Activated CD4-positive, alpha-beta T cell treated with anti-CD3 and anti-CD28 coated beads, Interleukin-2, amount 10 ng/mL, durations not matched to agents 7 days and 5 days (primary cell): ENCODE measurements at places on chromosomes 13 and 19. TPM values are rescaled to one million over a fixed set of nuclear protein-coding genes. Genes with fewer than 3 reads are reported as not detected.
A peak's percentile ranks its signal among the peaks of the same experiment; 100 is the strongest.

DNA sequence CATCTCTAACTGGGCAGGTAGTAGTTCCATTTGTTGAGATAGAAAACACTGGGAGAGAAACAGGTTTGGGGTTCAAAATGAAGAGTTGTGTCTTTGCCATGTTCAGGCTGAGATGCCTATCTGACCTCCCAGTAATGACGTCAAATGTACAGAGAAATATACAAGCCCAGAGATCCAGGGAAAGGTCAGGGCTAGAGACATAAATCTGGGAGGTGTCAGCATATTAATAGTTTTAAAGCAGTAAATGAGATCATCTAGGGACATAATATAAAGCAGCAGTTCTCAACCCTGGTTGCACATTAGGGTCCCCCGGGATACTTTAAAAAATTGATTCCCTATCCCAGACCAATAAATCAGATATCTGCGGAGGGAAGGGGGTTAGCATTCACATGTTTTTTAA, 501.5 kb downstream of the UQCRFS1 start:
- H3K4me1 ChIP-seq = no peaks in the 10 kb centered on the region
- no peak overlapping the region for H3K27ac ChIP-seq
- no peak for DNase-seq
- H3K36me3 ChIP-seq = no peaks in the 10 kb centered on the region

Gene OSCAR
- total RNA-seq = 0.15 TPM

GRCh38 chr19:47176627-47177090, 46.0 kb downstream of the SAE1 start:
- H3K4me3 ChIP-seq = peak overlapping the region; percentile 44
- peaks cover 62% of the 10 kb centered on the region for H3K36me3 ChIP-seq
- DNase-seq = peak; percentile 59
- H3K27me3 ChIP-seq = no peaks in the 10 kb centered on the region

GRCh38 chr13:43835701-43836100, 43.8 kb downstream of the CCDC122 start:
- H3K4me3 ChIP-seq = no peak overlapping the region
- H3K27me3 ChIP-seq = peaks cover 7% of the 10 kb centered on the region
- H3K27ac ChIP-seq = no peak overlapping the region
- DNase-seq = no peak
- H3K36me3 ChIP-seq = no peaks in the 10 kb centered on the region

DNA sequence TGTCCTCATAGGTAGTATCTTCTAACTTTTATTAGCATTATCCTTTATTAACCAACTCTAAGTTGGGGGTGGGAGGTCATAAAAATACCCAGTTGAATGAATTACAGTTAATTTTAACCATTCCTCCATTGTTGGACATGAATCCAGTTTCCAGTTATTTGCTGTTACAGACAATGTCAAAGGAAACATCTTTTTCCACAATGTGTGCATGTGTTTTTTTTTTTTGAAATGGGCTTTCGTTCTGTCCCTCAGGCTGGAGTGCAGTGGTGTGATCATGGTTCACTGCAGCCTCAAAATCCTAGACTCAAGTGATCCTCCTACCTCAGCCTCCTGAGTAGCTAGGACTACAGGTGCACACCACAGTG, 32.0 kb downstream of the KLF5 start:
- no peak overlapping the region for H3K27ac ChIP-seq
- H3K27me3 ChIP-seq = no peaks in the 10 kb centered on the region
- no peak for DNase-seq
- H3K36me3 ChIP-seq = no peaks in the 10 kb centered on the region

Gene GSX1
- not detected for total RNA-seq

- H3K4me3 ChIP-seq = no peak overlapping the region
- peaks cover 4% of the 10 kb centered on the region for H3K27me3 ChIP-seq
- H3K36me3 ChIP-seq = no peaks in the 10 kb centered on the region
- no peak for DNase-seq
- H3K4me1 ChIP-seq = no peaks in the 10 kb centered on the region
These were observed 41.2 kb downstream of the SACS start for GRCh38 chr13:23392313-23392712.
